ENCODE measurements at places on chromosomes 13 and 19.

GRCh38 chr13:87998081-87998480 is 326.9 kb downstream of the SLITRK5 start:
- DNase-seq, result no peak

DNA sequence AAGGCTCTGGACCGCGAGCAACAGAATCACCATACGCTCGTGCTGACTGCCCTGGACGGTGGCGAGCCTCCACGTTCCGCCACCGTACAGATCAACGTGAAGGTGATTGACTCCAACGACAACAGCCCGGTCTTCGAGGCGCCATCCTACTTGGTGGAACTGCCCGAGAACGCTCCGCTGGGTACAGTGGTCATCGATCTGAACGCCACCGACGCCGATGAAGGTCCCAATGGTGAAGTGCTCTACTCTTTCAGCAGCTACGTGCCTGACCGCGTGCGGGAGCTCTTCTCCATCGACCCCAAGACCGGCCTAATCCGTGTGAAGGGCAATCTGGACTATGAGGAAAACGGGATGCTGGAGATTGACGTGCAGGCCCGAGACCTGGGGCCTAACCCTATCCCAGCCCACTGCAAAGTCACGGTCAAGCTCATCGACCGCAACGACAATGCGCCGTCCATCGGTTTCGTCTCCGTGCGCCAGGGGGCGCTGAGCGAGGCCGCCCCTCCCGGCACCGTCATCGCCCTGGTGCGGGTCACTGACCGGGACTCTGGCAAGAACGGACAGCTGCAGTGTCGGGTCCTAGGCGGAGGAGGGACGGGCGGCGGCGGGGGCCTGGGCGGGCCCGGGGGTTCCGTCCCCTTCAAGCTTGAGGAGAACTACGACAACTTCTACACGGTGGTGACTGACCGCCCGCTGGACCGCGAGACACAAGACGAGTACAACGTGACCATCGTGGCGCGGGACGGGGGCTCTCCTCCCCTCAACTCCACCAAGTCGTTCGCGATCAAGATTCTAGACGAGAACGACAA is 1.8 kb downstream of the PCDH17 start:
- peak; percentile 88 for DNase-seq

DNA sequence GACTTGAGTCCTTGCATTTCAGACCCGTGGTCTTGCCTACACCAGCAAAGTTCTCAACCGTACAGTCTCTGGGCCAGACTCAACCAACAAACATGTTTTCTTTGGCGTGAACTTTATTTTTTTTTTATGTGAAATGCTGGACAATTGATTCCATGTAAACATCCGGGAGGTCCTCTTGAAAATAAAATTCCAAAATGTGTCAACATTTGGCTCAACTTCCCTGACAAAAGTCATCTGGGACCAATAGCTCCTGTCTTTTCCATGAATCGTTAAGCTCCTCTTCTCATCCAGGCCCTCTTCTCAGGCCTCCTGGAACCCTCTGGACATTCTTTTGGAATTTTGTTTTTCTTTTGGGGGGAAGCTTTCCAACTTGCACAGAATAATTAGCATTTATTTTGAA is 2.7 kb downstream of the ALDH16A1 start:
- no peak for DNase-seq

GRCh38 chr19:6576869-6577475 is 14.0 kb downstream of the CD70 start:
- DNase-seq, result no peak

DNA sequence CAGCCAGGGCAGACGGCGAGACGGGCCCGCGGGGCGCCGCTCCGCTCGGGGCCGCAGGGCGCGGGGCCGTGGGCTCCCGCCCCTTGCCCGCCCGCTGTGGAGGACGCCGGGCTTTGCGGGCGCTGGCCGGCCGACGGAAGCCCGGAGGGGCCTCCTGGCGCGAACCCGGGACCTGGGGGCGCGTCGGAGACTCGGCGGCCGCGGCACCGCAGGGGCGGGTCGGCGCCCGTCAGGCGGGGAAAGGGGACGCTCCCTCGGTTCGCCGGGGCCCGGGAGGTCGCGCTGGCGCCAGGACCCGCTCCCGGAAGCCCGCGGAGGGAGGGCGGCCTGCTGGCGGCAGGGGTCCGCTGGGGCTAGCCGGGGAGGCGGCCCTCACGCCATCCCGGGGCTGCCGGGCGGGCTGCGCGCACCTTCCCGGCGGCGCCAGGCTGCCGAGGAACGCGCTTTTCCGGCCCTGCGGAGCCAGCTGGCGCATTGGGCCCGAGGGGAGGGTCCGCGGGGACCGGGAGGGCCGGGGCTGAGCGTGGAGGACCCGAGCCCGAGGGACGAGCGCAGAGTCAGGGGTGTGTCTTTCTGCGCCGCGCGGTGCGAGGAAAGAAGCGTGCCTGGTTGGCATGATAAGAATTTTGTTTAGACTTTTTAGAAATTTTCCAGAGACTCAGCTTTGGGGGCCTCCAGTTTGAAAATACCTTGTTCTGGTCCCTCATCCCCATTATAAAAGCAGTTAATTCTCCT is 511 bp downstream of the GARRE1 start:
- DNase-seq, result peak; percentile 53

GRCh38 chr19:56341948-56342347 is 27.3 kb upstream of the ZSCAN5A start:
- no peak for DNase-seq

DNA sequence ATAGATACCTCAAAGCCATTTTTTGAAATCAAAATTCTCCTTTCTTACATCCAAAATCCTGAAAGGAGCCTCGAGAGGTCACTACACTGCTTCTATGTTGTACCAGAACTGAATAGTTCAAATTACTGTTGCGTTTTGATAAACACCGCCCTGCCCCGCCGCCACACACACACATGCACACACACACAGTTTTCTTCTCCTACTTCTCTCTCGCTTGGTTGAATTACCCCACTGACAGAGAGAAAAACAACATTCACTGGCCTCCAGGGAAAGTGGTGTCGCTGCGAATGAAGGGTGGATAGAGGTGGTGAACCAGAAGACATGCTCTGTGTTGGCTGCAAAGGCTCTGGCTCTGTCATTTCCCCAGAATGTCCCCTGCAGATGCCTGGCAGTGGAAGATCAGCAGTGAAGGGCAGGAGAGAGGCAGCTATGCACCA is 183.4 kb upstream of the RFC3 start:
- DNase-seq, result no peak

- no peak for DNase-seq
Measured at GRCh38 chr13:40982772-40983171, 36.3 kb downstream of the ELF1 start.

GRCh38 chr13:31276421-31276820 is 76.6 kb downstream of the B3GLCT start:
- DNase-seq, result no peak
